Left ventricle myocardium superior (tissue), 1 donor: ENCODE measurements at places on chromosomes 1 and 21.

GRCh38 chr1:247998811-247999210 is 14.6 kb upstream of the OR2L5 start:
- DNase-seq: no peak

- no peak for DNase-seq
Observed at GRCh38 chr1:174491606-174492005, 43.8 kb downstream of the GPR52 start.

DNA sequence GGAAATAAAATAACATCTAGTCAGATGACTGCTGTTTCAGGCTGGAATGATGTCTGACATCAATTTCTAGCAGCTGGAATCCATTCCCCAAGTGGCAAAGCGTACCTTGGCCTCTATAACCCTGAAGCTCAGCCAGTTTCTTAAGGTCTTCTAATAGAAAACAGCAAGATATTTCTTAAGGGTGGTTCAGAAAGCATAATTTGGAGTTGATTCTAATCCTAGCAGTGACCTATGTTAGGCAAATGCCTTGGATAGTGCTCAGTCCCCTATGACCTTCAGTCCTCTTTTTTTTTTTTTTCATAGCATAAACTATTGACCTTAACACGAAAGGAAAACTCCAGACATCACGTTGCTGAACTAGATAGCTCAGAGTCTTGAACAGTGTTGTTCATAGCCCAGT is 56.5 kb downstream of the LAMC2 start:
- no peak for DNase-seq

GRCh38 chr1:198265073-198265661 is 108.4 kb downstream of the NEK7 start:
- DNase-seq: no peak
